Airway epithelial cell (primary cell): ENCODE measurements at places on chromosomes 12 and 14. TPM values are rescaled to one million over a fixed set of nuclear protein-coding genes. Genes with fewer than 3 reads are reported as not detected.

Gene CCDC184
- total RNA-seq = 0.05 TPM in 1 of 2 replicates, not detected in the other

Gene SEC23A
- 63.2 and 68.4 TPM in 2 replicates for total RNA-seq

Gene KCNC2
- not detected in 2 replicates for total RNA-seq

Gene SIVA1
- 327 and 456 TPM in 2 replicates for total RNA-seq

Gene BATF
- total RNA-seq = 2.1 and 7.3 TPM in 2 replicates
